ENCODE measurements at places on chromosomes 6 and 20.

GRCh38 chr6:23349521-23350147 is 776.4 kb upstream of the NRSN1 start:
- DNase-seq = no peak

- DNase-seq = no peak
These were observed 282.5 kb downstream of the ESR1 start for GRCh38 chr6:152089992-152090391.

GRCh38 chr6:106117579-106117978 is 31.4 kb downstream of the PRDM1 start:
- DNase-seq = peak; percentile 82

GRCh38 chr6:142313284-142313683 is 11.5 kb downstream of the ADGRG6 start:
- no peak for DNase-seq

GRCh38 chr6:11752360-11752759 is 26.2 kb downstream of the ADTRP start:
- no peak for DNase-seq

DNA sequence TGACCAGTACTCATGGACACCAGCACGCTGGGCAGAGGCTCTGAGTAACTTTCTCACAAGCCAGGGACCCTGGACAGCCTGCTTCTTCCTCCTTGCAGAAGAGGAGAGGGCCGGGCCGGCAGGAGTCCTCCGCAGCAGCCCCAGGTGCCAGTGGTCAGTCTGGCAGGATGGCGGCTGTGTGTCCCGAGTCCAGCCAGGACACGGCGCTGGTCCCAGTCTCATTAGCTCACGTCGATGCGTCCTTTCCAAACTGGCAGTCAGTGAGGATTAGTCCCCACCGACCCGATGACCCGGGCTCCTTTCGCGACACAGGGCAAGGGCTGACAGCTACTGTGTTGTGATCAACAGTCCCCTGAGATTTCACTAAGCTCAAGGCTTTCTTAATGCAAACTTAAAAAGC is 267.0 kb downstream of the TAF4 start:
- no peak for DNase-seq

GRCh38 chr6:92289831-92290230 is 1129.5 kb downstream of the EPHA7 start:
- no peak for DNase-seq

DNA sequence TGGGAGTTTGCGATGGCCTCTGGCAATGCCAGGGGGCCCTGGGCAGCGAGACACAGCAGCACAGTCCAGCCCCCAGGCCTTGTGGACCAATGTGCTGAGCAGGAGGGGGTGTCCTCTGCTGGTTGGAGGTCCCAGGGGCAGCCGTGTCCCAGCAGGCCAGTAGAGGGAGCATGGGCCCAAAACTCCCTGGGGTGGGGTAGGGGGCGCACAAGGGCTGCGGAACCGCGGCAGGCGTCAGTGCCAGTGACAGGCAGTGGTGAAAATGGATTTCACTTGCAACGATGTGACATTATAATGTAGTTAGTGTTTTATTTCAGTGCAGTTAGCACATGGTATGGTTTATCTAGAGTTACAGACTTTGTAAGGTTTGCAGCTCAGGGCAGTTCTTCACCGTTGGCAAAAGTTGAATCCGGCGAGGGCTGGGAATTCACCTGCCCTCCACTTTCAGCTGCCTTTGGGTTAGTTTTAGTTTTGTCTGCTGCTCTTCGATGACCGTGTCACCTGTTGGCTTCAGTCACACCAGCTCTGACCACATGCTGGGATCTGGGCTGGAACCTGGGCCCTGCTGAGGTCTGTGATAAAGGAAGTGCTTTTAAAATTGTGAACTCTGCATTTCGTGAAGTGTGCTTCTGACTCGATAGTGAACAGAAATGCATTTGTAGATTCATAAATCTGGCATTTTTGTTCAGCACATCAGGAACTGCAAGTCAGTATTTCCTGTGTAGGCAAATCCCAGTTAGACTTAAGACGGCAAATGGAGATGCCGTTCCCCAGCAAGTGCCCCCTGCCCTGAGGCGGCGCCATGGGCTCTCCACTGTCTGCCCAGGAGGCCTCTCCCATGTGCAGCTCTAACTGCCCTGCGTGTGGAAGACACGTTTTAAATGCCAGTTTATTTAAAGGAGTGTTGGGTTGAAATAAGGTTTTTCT is 46.8 kb downstream of the PYGB start:
- peak; percentile 63 for DNase-seq

DNA sequence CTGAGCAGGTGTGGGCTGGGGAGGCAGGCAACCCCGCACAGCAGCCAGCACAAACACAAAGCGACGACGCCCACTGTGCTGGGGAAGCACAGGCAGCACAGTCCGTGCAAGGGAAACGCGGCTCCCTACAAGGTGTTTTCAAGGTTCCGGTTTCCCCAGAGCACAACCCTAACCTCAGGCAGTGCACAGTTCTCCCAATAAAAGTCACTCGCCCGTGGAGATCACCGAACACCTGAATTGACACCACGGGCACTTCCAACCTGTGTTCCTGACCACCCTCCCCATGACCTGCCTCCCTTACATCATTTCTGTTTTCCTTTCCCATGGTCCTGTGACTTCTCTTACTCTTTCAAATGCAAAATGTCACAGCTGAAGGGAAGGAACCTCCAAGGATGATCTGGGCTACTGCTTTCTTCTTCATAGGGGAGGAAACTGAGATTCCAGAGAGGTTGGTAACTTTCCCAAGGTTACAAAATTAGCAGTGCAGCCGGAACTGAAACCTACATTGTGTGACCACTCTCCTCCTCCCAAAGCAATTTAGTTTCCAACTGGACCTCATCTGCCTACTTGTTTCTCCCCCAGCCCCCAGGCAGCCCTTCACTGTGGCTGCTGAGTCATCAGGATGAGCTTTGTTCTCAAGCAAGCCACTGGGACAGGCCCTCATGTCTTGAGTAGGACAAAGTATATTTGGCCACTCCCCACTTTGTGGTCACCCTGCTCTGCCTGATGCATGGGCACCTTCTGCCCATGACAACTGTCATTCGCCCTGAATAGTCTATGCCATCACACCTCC is 125.3 kb downstream of the ATXN1 start:
- DNase-seq = peak; percentile 38

DNA sequence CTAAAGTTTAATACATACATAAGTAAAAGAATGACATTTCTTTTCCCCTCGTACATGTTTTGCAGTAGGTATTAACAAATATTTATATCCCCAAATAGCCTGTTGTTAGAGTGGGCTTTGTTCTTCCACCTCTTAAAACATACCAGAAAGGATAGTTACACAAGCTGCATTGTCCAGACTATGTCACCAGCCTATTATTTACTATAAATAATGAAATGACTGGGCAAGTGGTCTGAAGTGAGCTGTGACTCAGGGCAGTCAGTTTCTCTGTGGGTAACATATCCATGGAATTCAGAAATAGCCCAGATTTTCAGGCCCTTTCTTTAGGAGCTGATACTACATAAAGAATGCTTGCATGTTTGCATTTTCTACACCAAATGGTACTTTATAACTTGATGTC is 60.1 kb downstream of the FUT9 start:
- no peak for DNase-seq

DNA sequence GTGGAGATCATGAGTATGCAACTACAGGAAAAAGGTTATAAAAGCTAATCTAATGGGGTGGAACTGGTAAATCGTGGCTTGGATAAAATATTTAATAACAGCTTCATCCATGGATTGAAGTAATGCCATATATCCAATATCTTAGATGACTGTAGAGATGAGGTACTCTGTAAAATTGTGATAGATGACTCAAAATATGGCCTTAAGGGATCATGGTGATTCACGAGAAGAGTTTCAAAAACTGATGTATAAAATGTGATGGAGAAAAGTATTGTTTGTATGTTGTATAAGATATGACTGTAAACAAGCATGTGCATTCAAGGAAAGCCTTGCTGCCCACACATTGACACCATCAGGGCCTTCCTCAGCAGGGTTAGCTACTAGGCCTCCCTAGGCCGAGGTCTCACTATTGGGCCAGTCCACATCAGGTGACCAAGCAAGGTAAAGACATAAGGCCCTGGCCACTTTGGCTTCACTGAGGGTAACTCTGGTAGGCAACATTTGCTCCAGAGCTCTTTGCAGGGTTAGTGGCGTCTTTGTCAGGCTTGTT is 17.7 kb upstream of the CCN6 start:
- peak; percentile 10 for DNase-seq

DNA sequence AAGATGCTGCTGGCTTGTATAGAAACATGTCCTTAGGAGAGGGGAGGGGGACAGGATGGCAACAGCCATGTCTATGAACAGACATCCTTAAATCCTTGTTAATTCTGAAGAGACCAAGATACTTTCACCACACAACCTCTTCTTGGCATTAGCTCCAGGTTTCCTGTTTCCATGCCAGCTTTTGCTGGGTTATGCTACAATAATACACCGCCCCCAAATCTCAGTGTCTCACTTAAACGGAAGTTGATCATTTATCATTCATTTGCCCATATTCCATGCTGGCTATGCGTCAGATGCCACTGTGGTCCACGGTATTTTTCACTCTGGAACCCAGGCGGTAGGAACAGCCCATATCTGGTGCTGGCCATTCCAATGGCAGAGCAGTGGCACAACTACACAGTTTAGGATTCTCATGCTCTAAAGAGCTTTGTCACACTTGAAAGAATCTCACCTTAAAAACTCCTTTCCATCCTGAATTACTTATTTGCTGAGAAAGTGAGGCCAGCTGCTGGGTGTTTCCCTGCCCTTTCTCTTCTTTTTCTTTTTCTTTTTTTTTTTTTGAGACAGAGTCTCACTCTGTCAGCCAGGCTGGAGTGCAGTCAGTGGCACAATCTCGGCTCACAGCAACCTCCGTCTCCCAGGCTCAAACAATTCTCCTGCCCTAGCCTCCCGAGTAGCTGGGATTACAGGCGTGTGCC is 3.7 kb upstream of the RNASET2 start:
- DNase-seq = no peak

All from activated CD4-positive, alpha-beta T cell treated with anti-CD3 and anti-CD28 coated beads, Interleukin-2, Interleukin-6, amounts not matched to agents 100 ng/mL and 50 ng/mL, durations not matched to agents 16 hours and 8 hours (primary cell).